ENCODE measurements at places on chromosomes 2 and 18.

- no peak for DNase-seq
Measured at GRCh38 chr2:102438111-102438510, 15.2 kb downstream of the IL18RAP start.

DNA sequence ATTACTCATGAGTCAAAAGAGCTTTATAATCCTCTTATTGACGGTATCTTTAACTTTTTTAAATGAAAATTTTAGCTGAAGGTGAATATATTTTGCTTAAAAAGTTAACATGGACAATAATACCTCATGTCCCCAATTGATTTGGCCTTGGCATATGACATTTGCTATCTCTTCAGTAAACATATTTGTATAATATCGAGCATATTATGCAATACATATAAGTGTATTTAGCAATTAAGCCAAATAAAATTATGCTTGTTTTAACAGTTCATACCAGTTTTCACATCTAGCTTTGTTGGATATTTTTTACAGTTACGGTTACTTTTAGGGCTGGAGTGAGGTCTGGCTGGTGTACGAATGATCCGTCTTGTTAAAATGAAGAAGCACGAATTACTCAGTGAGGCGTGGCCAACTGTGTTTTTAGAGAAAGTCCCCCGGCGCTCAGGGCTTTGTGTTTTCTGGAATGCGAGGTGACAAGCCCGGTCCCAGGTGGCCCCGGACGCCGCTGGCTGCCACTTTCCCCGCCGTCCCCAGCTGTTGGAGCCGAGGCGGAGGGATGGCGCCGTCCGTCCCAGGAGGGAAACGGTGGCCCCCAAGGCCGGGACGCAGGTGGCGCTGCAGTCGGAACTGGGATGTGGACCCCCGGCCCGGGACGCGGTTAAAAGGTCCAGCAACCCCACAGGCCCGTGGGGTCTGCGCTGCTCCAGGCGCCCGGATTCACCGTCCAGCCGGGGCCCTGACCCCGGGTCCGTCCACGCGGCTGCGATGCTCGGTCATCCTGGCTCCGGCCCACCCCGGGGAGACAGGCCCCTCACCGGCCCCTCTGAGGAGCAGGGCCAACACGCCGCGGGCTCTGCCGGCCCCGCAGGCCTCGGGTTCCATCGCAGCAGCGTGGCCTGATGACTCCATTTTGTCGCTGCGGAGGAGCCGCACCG is 41.3 kb downstream of the TMEM18 start:
- no peak for DNase-seq

GRCh38 chr2:69192176-69192945 is 179.4 kb downstream of the ANTXR1 start:
- DNase-seq, result no peak

- DNase-seq, result no peak
Measured at GRCh38 chr18:49067071-49067470, 116.3 kb upstream of the SMAD7 start.

DNA sequence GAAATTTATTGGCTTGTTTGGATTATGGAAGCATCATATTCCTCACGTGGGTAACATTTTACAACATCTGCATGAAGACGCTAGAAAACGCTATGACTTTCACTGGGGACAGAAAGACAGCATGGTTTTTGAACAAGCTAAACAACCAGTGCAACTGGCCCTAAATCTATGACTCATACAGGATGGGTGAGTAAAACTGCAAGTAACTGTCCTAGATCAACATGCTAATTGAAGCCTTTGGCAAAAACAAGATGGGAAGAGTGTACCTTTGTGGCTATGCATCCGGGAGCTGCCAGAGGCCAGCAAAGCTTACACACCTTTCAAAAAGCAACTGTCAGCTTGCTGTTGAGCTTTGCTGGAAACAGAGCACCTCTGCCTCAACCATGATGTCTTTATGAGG is 1096.0 kb upstream of the DDX18 start:
- DNase-seq, result peak; percentile 2

DNA sequence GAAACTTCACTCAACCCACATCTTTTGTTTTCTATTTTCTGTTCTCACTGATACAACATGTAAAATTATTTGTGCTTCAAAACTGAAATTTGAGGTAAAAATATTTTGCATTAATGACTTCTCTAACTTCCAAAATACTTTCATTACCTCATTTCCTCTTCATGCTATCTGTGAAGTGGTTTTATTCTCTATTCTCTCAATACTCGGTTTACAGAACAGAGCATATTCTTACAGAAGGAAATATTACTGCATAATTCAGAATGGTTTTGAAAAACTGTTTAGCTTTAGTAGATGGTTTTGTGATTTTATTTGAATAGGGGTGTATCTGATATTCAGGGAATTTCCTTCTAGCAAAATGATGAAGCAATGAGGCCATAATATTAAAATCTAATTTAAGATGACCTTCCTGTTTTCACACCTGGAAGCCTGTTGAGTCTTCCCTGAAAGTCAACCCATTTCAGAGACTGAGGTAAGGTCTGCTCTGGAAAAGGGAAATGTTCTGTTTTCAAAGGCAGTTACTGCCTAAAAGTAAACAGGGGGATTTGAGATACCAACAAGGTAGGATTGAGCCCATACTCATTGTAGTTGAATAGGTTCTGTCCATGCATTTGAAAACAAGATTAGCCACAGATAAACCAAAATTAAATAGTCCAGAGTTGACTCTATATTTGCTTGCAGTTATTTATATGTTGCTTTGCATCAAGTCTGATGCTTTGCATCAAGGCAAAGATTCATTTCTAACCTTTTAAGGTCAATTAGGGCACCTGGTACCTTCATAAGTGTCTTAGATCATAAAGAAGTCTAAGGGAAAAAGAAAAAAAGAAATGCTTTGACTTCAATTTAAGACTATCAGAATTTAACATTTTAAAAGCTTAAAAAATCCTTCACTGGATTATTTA is 50.8 kb upstream of the PEX13 start:
- DNase-seq, result no peak

Data from RKO (cell line).